ENCODE measurements at places on chromosomes 6 and 20.

- no peak for DNase-seq
Observed at GRCh38 chr20:25236450-25237304, 11.2 kb upstream of the PYGB start.

GRCh38 chr6:85594197-85594930 lies 706 bp upstream of the SNX14 start:
- DNase-seq: no peak

DNA sequence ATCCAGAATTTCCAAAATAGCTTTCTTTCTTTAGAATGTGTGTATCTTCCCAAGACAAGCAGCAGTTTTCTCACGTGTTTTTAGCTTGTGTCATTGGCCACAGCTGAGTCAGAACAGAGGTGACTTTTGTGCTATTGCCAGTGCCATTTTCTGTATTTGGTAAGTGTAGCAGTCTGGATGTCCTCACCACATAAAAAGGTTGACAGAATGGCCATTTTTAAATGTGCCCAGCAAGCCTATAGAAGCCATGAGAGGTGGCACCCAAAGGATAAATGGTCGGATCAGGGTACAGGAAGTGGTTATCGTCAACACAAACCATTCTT lies 269.5 kb upstream of the HSF2 start:
- no peak for DNase-seq

GRCh38 chr6:36245572-36246061 lies 24.2 kb upstream of the PNPLA1 start:
- DNase-seq: no peak

- no peak for DNase-seq
Observed at GRCh38 chr6:152150196-152150595, 342.7 kb downstream of the ESR1 start.

GRCh38 chr20:12966468-12967085 lies 42.2 kb upstream of the SPTLC3 start:
- DNase-seq: no peak

- DNase-seq: no peak
Observed at GRCh38 chr6:51569594-51569993, 517.8 kb downstream of the PKHD1 start.

- DNase-seq: no peak
Observed at GRCh38 chr6:129133770-129134192, 250.8 kb downstream of the LAMA2 start.

- DNase-seq: no peak
Observed at GRCh38 chr6:13992417-13993055, 67.8 kb downstream of the RNF182 start.

DNA sequence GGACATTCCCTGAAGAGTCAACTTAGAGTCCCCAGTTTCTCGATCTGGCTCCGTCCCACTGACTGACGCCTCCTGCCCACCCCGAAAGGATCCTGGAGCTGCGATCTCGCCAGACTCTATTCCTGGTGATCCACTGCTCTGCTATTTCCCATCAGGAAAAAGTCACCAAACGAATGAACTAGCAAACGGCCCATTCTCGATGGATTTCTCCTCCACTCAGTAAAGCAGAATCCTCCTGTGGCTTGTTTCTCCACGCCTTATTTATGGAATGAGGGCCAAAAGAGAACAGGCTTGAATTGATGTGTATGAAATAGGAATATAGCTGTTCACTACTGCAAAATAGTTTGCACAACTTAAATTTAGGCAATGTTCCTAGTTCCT lies 5.4 kb downstream of the NKX2-4 start:
- DNase-seq: no peak

DNA sequence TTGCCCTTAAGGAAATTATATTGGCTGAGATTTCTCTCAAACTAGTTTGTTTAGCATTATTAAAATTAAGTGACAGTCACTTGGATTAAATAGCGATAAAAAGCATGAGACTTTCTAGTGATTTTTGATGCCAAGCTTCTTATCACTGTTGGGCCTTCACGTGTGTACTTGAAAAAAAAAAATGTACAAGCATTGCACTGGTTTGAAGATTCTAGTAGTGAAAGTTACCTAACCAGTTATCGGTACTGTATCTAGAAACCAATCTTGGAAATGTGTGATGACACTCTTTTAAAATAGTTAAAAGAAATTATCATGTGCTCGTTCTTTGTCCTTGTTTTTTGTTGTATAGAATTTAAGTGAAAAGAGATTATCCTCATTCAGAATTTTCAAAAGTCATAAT lies 102.1 kb downstream of the SCAF8 start:
- DNase-seq: no peak

DNA sequence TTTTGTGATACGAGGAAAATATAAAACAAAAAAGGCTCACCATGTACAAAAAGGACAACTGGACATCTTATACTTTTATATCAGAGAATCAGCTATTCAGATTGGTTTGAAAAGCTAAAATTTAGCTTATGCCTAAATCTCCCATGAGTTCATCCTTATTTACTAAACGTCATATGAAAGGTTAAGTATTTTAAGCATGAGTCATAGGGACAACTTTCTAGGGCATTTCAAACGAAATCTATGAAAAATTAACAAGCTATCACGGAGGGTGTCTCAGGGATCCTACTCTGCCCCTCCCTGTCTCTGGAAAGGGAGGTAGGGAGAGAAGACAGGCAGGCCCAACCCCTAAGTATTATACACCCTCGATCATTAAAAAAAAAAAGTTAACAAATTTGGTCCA lies 124.1 kb upstream of the LOC128125822 start:
- DNase-seq: no peak

- no peak for DNase-seq
Observed at GRCh38 chr6:67121115-67121514, 1414.1 kb upstream of the EYS start.

- DNase-seq: no peak
Observed at GRCh38 chr6:89564752-89565427, 73.7 kb downstream of the LYRM2 start.

GRCh38 chr6:16108921-16109658 lies 19.8 kb upstream of the MYLIP start:
- DNase-seq: no peak

GRCh38 chr6:140671926-140672325 lies 1297.5 kb upstream of the CITED2 start:
- no peak for DNase-seq

DNA sequence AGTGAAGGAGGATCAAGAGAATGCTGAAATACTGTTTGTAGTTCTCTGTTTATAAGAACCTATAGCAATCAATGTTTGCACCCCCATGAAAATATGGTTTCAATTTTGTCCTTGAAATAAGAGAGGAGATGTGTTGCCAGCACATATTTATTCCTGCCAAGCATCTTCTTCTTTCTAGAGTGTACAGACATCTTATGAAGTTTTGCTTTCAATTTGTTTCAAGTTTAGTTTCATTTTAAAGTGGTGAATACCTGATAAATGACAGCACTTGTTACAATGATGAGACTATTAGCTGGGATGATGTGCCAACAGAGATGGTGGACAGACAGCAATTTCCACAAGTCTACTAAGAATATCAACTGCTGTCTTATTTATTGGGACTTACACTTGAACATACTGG lies 39.2 kb upstream of the CENPW start:
- DNase-seq: no peak

- no peak for DNase-seq
Observed at GRCh38 chr6:168542301-168542700, 101.3 kb downstream of the SMOC2 start.

GRCh38 chr6:46684771-46685170 lies 2.9 kb upstream of the TDRD6 start:
- DNase-seq: no peak

- no peak for DNase-seq
Observed at GRCh38 chr6:56003616-56004015, 128.2 kb upstream of the BMP5 start.

- DNase-seq: no peak
Observed at GRCh38 chr20:36645998-36646397, at the start of gene SLA2. Gene SLA2 (minus strand): TSS chr20:36646196. CDS start chr20:36641335, 4,861 bp downstream.

DNA sequence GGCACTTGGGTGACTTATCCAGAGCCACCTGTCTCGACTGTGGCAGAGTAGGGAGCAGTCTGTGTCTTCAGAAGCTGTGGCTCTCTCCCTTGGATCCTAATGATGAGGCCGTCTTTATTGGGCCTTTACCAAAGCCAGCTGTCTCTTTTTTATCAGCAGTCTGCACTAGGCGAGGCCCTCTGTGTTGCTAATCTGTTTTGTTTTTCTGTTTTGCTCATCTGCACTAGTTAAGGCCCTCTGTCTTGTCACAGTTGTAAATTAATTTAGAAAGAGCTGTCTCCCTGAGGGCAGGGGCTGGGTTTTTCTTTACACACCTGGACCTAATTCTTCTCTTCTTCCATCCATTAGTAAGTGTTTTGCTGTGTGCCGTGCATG lies 45.0 kb downstream of the CDS2 start:
- no peak for DNase-seq

- DNase-seq: no peak
Observed at GRCh38 chr6:104995989-104996617, 39.2 kb downstream of the LIN28B start.

GRCh38 chr20:57257701-57258453 lies 8.6 kb downstream of the BMP7 start:
- DNase-seq: no peak

DNA sequence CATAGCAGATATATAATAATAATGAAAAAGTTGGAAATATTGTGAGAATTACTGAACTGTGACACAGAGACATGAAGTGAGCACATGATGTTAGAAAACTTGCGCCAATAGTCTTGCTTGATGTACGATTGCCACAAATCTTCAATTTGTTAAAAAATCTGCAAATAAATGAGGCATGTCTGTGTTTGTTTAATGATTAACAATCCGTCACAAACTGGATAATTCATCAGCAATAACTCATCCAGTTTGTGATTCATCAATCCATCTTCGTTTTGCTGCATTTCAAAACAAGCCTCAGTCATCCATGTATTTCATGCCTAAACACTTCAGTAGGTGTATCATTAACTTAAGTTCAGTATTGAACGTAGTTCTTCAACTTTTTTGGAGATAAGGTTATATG lies 25.5 kb upstream of the SMIM26 start:
- no peak for DNase-seq

- DNase-seq: no peak
Observed at GRCh38 chr6:98808541-98809210, 25.7 kb upstream of the POU3F2 start.

- no peak for DNase-seq
Observed at GRCh38 chr6:92759178-92759577, 660.2 kb downstream of the EPHA7 start.

GRCh38 chr6:130961148-130961547 lies 101.9 kb downstream of the EPB41L2 start:
- DNase-seq: no peak

- peak; percentile 77 for DNase-seq
Observed at GRCh38 chr6:16316741-16317251, 78.4 kb downstream of the GMPR start.

- no peak for DNase-seq
Observed at GRCh38 chr6:131673184-131673583, 28.0 kb downstream of the OR2A4 start.

DNA sequence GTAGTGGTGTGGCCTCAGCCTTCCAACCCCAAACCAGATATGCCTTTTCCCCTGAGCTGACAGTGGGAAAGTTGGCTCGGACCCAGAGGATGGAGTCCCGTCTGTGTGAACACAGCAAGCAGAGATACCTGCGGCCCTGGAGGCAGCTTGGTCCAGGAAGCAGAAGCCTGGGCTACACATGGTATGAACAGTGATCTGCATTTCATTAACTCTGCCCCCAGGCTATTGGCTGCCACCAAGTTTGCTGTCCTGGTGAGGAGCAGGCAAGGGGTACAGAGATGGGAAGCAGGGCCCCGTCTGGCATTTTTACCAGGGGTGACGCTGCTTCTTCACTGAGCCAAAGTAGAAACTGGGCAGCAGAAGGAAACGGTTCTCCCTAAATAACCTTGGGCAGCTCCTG lies 90.0 kb downstream of the EDN3 start:
- no peak for DNase-seq

GRCh38 chr20:54017846-54018245 lies 52.5 kb downstream of the BCAS1 start:
- no peak for DNase-seq

DNA sequence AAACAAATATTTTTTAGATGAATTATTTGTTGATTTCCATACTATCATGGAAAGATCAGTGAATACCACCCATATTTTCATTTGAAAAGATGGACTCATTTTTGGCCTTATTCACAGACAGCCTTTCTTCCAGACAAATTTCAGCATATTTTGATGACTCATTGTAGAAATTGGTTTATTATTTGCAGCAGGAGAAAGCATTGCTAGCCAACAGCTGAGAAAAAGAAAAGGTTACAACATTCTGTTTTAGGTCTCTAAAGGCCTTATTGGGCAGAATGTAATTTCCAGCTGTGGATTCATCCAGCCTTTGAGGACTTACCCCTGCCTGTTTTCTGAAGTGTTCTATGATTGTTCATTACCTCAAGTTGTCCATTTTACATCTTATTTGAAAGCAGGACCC lies 201.9 kb downstream of the PLCB4 start:
- no peak for DNase-seq

- no peak for DNase-seq
Observed at GRCh38 chr6:140043357-140043756, 668.9 kb upstream of the CITED2 start.

DNA sequence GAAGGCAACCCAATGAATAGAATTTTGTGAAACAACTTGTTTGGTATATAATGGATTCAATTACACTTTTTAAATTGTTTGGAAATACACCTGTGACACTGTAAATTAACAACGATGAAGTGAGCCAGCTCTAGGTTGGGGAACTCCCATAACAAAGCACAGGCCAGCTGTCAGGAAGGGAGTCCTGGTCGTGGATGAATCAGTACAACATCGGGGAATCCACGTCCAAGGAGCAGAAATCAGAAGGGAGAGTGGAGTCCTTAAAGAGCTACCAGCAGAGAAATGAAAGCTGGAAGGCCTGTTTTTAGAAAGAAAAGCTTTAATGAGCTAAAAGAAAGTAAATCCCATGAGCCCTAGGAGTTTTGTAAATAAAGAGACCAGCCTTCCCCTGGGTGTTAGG lies 223.1 kb upstream of the SLC35B3 start:
- no peak for DNase-seq

DNA sequence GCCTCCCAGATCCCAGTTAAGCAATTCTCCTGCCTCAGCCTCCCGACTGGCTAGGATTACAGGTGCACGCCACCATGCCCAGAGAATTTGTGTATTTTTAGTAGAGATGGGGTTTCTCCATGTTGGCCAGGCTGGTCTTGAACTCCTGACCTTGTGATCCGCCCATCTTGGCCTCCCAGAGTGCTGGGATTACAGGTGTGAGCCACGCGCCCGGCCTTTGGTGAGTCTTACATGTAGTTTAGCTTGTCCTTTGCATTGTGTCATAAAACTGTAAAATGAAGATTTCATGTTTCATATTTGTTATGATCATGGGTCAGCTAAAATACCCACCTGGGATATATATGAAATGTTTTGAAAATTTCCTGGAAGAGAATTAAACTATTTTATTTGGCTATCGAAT lies 183.5 kb downstream of the SASH1 start:
- no peak for DNase-seq

- DNase-seq: no peak
Observed at GRCh38 chr6:76420094-76420493, 347.6 kb upstream of the IMPG1 start.
